ENCODE measurements at places on chromosomes 4 and X.

GRCh38 chr4:73679836-73680235 lies 59.6 kb upstream of the RASSF6 start:
- no peak for DNase-seq

- no peak for DNase-seq
These were observed 157.5 kb upstream of the SMIM31 start for GRCh38 chr4:164596318-164596878.

GRCh38 chr4:72467633-72468032 lies 101.4 kb downstream of the ADAMTS3 start:
- DNase-seq: no peak

GRCh38 chr4:90443231-90443630 lies 316.0 kb downstream of the CCSER1 start:
- DNase-seq: no peak

DNA sequence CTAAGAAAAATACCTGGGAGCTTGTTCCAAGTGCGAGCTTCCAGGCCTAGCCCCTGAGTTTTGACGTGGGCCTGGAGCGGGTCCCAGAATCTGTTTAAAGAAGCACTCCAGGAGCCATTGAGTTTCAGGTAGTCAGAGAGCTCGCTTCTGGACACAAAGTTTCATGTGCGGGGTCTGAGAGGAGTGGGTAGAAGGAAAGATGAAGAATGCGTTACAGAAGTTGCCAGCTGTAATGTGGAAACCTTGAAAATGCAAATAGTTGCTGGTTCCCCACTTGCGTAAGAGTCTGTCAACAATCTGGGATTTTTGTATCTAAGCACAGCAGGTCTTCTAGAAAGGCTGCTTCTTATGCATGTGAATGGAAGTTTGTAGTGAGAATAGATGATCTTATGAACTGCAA lies 77.5 kb upstream of the CLCN4 start:
- no peak for DNase-seq

GRCh38 chr4:65831828-65832227 lies 161.5 kb upstream of the EPHA5 start:
- DNase-seq: no peak

DNA sequence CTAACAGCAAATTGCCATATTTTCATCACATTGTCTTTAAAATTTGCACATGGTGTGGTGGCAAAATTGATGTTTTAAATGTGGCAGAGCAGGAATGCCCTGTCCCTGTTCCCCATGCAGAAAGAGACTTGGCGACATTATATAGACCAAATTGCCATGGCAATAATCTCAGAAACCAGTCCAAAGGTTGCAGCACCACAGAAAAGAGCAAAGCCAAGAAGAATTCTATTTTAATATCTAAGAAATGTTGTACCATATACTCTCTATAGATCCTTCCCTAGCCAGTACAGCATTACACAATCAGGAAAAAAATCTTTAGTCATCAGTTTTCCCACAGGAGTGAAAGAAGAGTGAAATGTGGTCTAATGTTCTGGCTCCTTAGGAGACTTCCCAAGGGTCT lies 80.0 kb downstream of the UGT2B28 start:
- no peak for DNase-seq

DNA sequence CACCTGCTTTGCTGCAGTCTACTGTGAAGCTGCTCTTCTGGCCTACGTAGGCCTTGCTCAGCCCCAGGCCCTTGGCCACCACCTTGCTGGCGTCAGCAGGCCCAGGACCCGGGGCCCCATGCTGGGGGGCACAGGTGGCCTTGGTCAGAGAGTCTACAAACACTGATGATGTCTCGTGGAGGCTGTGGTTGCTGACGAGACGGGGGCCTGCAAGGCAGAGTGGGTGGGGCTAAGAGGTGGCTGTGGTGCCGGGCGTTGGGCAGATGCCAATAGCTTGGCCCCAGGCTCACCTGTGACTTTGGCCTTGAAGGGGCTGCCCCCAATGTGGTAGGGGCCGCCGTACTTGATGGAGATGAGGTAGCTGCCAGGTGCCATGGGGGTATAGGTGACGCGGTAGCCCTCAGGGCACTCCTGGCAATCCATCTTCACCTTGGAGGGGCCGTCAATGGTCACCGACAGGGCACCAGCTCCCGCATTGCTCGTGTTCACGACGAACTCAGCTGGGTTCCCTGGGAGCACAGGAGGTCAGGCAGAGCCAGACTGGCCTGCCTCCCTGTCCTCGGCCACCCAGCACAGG lies 25.0 kb downstream of the FLNA start:
- no peak for DNase-seq

GRCh38 chr4:145784036-145784435 lies 104.1 kb downstream of the C4orf51 start:
- DNase-seq: no peak

- DNase-seq: no peak
These were observed 331.1 kb upstream of the CPEB2 start for GRCh38 chr4:14671146-14671545.

All from activated CD4-positive, alpha-beta T cell treated with anti-CD3 and anti-CD28 coated beads, Interleukin-2, amount 50 U/mL, for 4 hours (primary cell).